ENCODE measurements at places on chromosomes 3 and 15.

DNA sequence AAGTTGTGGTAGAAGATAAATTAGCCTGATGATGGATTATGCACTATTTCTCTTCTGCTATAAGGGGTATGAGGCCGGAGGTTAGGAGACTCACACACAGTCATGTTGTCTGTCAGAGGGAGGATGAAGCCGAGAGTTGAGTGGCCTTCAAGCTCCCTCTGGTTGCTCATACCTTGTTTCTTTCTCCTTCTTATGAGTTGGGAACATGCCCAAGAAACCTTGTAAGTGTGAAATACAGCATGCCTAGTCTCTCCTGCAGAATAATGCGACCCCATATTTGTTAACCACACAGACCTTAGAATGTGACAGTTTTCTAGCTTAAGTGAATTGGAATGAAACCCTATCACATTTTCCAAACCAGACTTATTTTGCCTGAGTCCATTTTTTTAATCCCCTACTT lies 366.7 kb downstream of the PTPRG start:
- no peak for DNase-seq

GRCh38 chr15:77060546-77060945 lies 10.4 kb downstream of the TSPAN3 start:
- no peak for DNase-seq

DNA sequence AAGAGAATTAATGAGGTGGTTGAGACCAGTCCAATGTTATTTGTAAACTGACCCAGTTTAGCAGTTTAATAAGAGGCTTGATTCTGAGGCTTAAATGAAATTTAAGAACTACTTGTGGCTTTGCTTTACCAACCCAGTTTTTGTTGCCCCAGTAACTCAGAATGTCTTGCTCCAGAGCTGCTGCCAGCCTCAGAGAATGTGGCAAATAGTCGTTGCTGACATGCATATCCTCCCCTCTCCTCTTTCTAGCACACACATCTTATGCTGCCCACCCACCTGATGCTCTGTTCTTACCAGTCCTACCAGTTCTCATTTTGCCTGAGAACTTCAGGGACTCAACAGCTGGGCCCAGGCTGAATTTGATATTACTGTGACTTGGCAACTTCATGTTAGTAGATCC lies 92.4 kb upstream of the TSC22D2 start:
- no peak for DNase-seq

GRCh38 chr15:66877477-66878271 lies 175.6 kb downstream of the SMAD6 start:
- DNase-seq, result no peak

DNA sequence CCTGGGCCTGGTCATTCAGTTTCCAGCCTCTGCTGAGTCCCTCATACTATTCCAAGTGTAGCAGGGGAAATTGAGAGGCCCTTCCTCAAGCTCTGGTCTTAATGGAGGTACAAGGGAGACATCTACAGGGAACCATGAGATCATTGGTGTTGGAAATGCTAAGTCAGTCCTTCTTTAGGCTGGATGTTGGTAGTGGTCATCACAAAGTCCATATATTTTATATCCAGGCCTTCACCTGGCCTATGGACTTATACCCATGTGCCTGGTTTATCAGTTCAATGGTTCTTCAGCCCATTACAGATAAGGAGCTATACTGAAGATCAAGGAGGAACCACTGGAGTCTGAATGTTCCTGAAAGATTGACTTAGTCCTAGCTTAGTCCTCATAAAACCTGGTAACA lies 135.0 kb downstream of the STAG1 start:
- no peak for DNase-seq

- DNase-seq, result no peak
Observed at GRCh38 chr15:95866711-95867440, 463.6 kb upstream of the NR2F2 start.

- DNase-seq, result no peak
Observed at GRCh38 chr3:116191409-116191808, 253.9 kb downstream of the LSAMP start.
